ENCODE measurements at places on chromosomes 16 and 17.

GRCh38 chr17:74497471-74497870, 31.0 kb downstream of the CD300A start:
- H3K4me3 ChIP-seq: no peak overlapping the region
- no peak for DNase-seq
- H3K36me3 ChIP-seq: no peaks in the 10 kb centered on the region
- no peak overlapping the region for H3K27ac ChIP-seq

DNA sequence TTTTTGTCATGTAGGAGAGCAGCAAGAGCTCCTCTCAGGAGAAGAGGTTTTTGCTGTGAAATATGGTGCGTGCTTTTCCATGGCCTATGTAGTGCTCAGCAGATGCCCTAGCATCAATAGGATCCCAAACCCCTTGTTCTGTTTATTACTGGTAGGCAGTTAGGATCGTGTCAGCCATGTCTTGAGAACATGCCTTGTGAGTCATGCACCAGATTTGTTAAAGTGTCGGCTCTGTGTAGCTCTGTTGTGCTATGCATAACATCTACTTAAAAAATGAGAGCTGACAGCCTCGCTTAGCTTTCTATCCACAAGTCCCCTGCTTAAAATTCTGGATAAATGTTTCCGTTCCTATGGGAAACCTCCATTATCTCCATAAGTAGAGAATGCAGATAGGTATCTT, 4.4 kb upstream of the EIF4A3 start:
- no peak for DNase-seq
- H3K4me1 ChIP-seq: peaks cover 16% of the 10 kb centered on the region
- peaks cover 7% of the 10 kb centered on the region for H3K36me3 ChIP-seq
- no peak overlapping the region for H3K4me3 ChIP-seq
- H3K27me3 ChIP-seq: no peaks in the 10 kb centered on the region

- H3K4me3 ChIP-seq: no peak overlapping the region
- DNase-seq: no peak
- H3K27ac ChIP-seq: no peak overlapping the region
- H3K36me3 ChIP-seq: no peaks in the 10 kb centered on the region
- peaks cover 16% of the 10 kb centered on the region for H3K4me1 ChIP-seq
Measured at GRCh38 chr17:47270946-47271705, 17.5 kb downstream of the ITGB3 start.

- H3K27ac ChIP-seq: no peak overlapping the region
- no peaks in the 10 kb centered on the region for H3K36me3 ChIP-seq
- H3K4me3 ChIP-seq: no peak overlapping the region
- H3K27me3 ChIP-seq: peaks cover 11% of the 10 kb centered on the region
- no peak for DNase-seq
Measured at GRCh38 chr17:54527941-54528340, 372.7 kb upstream of the TOM1L1 start.

GRCh38 chr17:66172691-66173223, 19.2 kb downstream of the CEP112 start:
- H3K4me1 ChIP-seq: peaks cover 21% of the 10 kb centered on the region
- no peak overlapping the region for H3K27ac ChIP-seq
- H3K36me3 ChIP-seq: peaks cover 4% of the 10 kb centered on the region

All from mesothelial cell of epicardium (in vitro differentiated cells).